Fibroblast of lung (primary cell): ENCODE measurements at places on chromosomes 7 and 10.

GRCh38 chr7:2019711-2020511 lies 212.8 kb downstream of the MAD1L1 start:
- no peak overlapping the region for H3K4me3 ChIP-seq
- H3K4me1 ChIP-seq = peaks cover 19% of the 10 kb centered on the region
- no peaks in the 10 kb centered on the region for H3K36me3 ChIP-seq

DNA sequence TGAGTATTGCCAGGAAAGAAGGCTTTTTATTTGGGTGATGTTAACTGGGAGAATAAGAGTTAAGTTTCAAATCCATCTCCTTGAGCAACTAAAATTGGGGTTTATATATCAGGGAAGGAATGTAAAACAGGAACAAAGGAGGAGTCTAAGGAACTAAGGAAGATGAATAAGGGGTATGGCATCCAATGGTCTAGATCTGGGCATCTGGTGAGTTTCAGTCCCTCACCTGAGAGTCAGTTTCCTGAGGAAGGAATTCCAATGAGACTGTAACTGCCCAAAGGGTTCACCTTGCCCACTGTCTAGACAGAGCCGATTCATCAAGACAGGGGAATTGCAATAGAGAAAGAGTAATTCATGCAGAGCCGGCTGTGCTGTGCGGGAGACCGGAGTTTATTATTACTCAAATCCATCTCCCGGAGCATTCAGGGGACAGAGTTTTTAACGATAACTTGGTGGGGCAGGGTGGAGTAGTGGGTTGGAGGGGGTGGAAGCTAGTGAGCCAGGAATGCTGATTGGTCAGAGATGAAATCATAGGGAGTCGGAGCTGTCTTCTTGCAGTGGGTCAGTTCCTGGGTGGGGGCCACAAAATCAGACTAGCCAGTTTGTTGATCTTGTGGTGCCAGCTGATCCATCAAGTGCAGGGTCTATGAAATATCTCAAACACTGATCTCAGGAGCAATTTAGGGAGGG lies 188.3 kb upstream of the STK17A start:
- DNase-seq = peak; percentile 16
- no peak overlapping the region for H3K27ac ChIP-seq
- no peaks in the 10 kb centered on the region for H3K36me3 ChIP-seq

- no peaks in the 10 kb centered on the region for H3K27me3 ChIP-seq
- no peak overlapping the region for H3K4me3 ChIP-seq
- no peak overlapping the region for H3K27ac ChIP-seq
- H3K4me1 ChIP-seq = no peaks in the 10 kb centered on the region
- no peaks in the 10 kb centered on the region for H3K36me3 ChIP-seq
- DNase-seq = peak; percentile 24
Observed at GRCh38 chr10:104766341-104766740, 125.3 kb downstream of the SORCS3 start.

GRCh38 chr7:75944507-75944906 lies 29.6 kb downstream of the POR start:
- DNase-seq = no peak
- H3K4me3 ChIP-seq = no peak overlapping the region
- H3K27me3 ChIP-seq = no peaks in the 10 kb centered on the region
- H3K36me3 ChIP-seq = no peaks in the 10 kb centered on the region
- no peak overlapping the region for H3K27ac ChIP-seq

- no peak overlapping the region for H3K27ac ChIP-seq
- no peaks in the 10 kb centered on the region for H3K36me3 ChIP-seq
- H3K4me1 ChIP-seq = no peaks in the 10 kb centered on the region
- no peak overlapping the region for H3K4me3 ChIP-seq
Observed at GRCh38 chr7:133741703-133742102, 385.4 kb upstream of the LRGUK start.
